Stimulated activated CD4-positive, alpha-beta T cell treated with anti-CD3 and anti-CD28 coated beads, Interleukin-15, amount 100 ng/mL, for 48 hours (primary cell): ENCODE measurements at places on chromosomes 12 and 14.
A peak's percentile ranks its signal among the peaks of the same experiment; 100 is the strongest.

- no peak for DNase-seq
These were observed 27.1 kb upstream of the CDK17 start for GRCh38 chr12:96427269-96427729.

- no peak for DNase-seq
These were observed 31.5 kb downstream of the CCNK start for GRCh38 chr14:99512571-99513182.

- DNase-seq = no peak
These were observed 286.0 kb downstream of the ZFP36L1 start for GRCh38 chr14:68506645-68507419.

DNA sequence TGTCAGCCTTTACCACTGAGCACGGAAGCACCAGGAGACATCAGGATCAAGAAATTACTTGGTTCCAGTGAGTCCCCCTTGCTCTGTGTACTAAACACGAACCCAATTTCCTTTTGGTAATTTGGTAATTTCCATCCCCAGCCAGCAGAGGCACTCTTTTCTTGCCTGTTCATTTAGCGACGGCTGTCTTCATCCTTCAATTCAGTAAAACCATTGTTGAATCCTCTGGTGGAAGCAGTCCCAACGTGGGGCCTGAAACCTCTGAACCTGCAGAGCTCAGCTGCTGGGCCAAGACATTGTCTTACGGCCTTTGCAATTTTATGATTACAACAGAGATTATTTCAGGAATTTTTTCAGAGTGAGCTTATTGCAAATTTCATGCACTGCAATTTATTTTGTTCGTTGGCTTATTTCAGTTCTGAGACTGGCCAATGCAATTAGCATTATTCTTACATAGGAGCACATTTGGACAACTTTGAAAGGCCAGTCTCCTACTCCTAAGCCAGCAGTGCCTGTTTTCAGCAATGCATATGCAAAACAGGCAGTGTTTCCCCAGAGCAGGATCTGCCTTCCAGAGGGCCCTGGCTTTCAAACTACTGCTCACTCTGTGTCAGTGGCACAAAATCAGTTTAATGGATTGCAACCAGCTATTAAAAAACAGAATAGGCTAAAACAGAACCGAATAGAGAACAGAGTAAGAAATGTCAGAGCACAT is 372.9 kb upstream of the TMEM132C start:
- no peak for DNase-seq

GRCh38 chr14:61438497-61438859 is 117.1 kb downstream of the PRKCH start:
- no peak for DNase-seq

DNA sequence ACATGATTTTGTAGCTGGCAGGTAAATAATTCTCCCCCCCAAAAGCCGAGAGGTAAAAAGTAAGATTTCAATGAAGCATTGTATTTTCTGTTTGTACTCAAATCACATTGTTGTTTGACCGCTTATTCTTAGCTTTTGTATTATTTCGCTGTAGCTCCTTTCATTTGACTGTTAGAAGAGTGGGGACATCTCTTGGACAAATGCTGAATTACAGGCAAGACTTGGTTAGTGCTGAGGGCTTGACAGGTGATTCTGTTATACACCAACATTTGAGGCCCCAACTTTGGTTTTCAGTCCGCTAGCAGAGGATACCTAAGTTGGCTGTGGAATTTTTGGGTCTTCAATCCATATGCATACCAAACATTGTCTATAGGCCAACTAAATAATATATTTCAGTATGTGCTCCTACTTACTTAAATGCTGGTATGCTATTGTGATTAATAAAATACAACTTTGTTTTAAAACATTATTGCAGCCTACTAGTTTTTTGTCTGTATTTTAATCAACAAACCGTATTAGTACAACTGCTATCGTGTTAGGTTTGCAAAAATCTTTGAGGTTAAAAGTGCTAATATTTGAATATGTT is 102.2 kb downstream of the ERC1 start:
- peak; percentile 18 for DNase-seq

DNA sequence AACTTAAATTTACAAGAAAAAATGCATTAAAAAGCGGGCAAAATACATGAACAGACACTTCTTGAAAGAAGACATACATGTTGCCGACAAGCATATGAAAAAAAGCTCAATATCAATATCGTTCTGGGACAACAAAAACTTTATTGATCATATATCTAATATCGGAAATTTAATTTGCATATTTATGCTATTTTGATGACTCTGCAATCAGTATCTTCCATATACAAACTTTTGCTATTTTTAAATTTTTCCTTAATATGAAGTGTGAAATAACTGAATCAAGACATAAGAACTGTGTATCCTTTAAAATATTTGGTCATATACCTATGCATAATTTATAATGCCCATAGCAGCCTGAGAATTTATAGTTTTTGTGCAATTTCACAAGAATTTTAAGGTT is 224.6 kb downstream of the ALX1 start:
- DNase-seq = no peak

- DNase-seq = no peak
These were observed 30.0 kb downstream of the SLC38A1 start for GRCh38 chr12:46238821-46239220.
